ENCODE measurements at places on chromosomes 5 and 9.

GRCh38 chr9:18542837-18543405 lies 69.0 kb downstream of the ADAMTSL1 start:
- no peak for DNase-seq

DNA sequence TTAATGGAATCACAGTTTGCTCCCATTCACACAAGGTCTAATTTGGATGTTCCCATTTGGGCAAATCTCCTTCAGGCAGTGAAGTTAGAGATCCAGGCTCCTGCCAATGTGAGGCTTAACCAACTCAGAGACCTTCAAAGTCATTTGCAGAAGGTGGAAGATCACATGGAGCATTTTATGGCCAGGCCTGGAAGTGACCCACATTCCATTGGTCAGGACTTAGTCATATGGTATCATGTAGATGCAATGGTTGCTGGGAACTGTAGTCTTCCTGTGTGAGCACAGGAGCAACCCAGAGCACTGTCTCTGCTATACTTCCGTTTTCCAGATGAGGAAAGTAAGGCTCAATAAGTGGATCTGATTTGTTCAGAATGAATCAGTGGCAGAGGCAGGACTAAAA lies 292.7 kb upstream of the SMARCA2 start:
- no peak for DNase-seq

GRCh38 chr9:86324901-86325300 lies 29.3 kb downstream of the TUT7 start:
- DNase-seq, result no peak

DNA sequence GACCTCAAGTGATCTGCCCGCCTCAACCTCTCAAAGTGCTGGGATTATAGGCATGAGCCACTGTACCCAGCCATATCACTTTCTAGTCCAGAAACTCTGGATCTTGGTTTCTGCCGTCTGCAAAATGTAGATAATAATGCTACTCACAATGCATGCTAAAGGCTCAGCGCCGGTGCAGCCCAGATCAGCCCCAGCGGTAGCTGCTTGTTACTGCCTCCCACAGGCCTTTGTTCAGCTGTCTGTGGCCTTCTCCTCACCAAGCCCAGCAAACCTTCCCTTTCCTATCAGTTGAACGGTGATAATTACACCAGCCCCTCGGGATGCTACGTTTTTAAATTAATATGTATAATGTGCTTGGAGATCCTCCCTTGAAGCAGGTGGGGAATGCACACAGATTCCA lies 26.2 kb upstream of the MSX2 start:
- no peak for DNase-seq

DNA sequence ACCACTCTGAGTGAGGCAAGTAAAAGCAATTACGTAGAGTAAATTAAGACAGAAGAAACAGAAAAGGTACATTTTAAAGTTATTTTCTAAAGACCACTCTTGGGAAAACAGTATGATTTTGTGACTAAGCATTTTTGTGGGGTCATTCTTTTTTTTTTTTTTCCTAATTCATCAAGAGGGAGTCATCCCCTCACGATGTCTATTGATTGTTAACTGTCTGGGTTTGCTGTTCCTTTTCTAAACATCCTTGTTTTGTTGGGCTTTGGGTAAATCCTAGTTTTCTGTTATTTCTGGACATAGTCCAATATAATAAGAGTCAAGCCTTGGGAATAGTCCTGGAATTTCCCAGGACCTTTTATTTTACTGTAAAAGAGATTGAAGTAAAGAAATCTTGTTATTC lies 63.8 kb downstream of the ANKRD55 start:
- no peak for DNase-seq

GRCh38 chr9:123127512-123128075 lies 94.1 kb downstream of the GPR21 start:
- no peak for DNase-seq

- no peak for DNase-seq
These were observed 257.5 kb downstream of the GADD45G start for GRCh38 chr9:89862316-89862715.

DNA sequence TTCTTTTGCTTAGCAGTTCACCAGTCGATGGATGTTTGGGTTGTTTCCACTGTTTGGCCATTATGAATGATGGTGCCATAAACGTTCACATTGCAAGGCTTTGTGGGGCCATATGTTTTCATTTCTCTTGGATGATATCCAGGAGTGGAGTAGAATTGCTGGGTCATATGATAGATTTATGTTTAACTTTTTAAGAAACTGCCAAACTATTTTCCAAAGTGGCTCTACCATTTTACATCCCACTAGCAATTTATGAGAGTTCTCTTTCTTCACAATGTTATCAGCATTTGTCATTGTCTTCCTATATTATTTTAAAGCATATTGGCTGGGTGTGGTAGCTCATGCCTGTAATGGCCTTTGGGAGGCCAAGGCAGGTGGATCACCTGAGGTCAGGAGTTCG lies 5.2 kb downstream of the GPR107 start:
- no peak for DNase-seq

GRCh38 chr5:1973391-1974013 lies 90.8 kb upstream of the IRX4 start:
- DNase-seq, result no peak

- DNase-seq, result no peak
These were observed 287.3 kb upstream of the NUDT12 start for GRCh38 chr5:103849934-103850333.

- peak; percentile 60 for DNase-seq
These were observed 10.1 kb upstream of the C1QTNF3 start for GRCh38 chr5:34053133-34053532.
